ENCODE measurements at places on chromosomes 6 and 20. TPM values are rescaled to one million over a fixed set of nuclear protein-coding genes. Genes with fewer than 3 reads are reported as not detected.

DNA sequence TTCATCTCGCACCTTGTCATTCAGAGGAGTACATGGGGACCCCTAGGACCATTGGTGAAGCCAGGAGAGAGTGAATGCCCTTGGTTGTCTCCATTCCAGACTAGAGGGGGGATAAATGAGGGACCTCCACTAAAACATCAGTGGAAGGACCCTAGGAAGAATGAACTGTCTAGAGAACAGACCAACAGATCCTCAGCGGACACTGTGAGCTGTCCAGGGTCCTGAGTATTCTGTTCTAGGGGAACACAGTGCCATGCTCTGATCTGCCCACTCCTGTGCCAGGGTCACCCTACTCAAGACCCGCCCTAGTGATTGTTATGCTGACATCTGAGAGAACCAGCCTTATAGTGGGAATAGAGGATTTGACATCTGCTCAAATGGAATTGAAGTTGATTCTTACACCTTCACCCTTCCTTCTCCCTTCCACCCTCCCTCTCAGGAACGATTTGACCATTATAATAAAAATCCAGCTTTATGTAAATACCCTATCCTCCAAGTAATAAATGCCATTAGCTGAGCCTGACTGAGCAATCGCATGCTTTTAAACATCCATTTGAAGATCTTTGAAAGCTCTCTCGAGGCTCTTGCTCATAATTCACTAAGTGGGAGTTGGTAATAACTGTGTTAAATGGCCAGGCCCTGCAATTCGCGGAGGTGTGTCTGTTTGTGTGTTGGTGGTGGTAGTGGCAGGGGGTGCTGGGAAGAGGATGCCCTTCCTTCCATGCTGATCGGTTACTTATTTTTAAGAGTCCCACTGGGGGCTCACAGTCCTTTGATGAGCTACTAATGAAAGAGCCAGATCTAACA is 43.6 kb upstream of the SLC32A1 start:
- DNase-seq, result no peak

- DNase-seq, result no peak
These were observed 15.5 kb downstream of the COL9A3 start for GRCh38 chr20:62832212-62832922.

The SNAP25 gene
- 0.22 TPM for total RNA-seq

The SAMD10 gene
- total RNA-seq, result 5.6 TPM

GRCh38 chr20:3935956-3936340 is 46.8 kb downstream of the PANK2 start:
- DNase-seq, result no peak
